ACHN (cell line): ENCODE measurements at places on chromosomes 7 and 10.
A peak's percentile ranks its signal among the peaks of the same experiment; 100 is the strongest.

DNA sequence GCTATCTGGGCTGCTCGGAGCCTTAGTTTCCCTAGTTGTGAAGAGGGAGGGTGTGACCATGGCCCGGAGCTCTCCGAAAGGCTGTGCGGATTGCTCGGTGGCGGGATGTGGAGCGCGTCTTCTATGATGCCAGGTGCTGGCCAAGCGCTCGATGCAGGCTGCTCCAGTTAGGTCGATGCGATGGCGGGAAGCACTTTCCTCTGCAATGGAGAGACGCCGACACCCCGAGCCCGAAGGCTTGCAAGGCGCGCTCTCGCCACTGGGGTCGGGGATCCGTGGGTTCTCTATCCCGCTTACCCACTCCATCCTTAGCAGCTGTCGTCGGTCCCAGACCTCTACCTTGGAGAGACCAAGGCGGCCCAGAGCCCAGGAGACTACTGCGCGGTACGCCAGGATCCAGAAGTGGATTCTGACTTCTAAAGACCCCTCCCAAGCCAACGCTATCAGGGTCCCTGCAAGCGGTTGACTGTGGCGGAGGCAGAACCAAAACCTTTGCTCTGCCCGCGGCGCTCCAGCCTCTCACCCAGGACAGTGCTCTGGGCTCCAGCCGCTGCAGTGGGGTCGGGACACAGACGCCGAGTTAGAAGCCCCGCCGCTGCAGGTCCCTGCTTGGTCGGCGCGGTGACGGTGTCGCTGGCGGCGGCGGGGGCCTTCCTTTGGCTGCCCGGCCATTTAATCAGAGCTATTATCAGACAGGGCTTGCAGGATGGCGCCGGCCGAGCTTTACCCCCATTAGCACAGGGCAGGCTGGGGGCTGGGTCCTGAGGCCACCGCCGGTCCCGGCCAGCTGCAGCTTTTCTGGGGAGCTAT, 7.8 kb upstream of the TBX20 start:
- DNase-seq = peak; percentile 34

DNA sequence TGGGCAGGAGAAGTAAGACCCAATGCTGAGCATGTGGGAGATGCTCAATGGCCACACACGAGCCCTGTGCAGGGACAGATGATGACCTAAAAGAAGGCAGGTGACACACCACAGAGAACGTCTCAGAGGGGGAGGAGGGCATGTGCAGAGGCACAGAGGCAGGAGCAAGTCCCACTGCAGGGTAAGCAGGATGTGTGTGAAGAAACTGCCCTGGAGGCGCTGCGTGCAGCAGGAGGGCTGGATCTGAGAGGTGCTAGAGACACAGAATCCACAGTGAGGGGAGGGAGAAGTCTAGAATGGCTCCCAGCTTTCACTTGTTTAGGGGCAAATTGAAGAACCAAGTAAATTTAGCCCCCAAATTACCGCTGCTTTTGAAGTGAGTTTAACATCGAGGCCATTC, 14.9 kb downstream of the DYDC2 start:
- DNase-seq = no peak

DNA sequence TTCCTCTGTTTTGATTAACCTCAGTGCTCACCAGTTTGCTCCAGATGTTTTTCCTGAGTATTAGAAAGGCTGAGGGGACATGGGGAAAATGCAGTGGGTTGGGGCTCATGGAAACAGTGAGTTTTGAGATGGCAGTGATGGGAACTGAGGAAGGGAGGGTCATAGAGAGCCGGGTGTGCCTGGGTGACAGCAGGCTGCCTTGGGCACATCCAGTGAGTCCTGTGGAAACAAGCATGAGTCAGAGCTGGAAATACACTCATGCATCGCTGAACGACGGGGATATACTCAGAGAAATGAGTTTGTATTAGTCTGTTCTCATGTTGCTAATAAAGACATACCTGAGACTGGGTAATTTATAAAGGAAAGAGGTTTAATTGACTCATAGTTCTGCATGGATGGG, 202.2 kb downstream of the TMEM178B start:
- peak; percentile 38 for DNase-seq

- DNase-seq = no peak
Measured at GRCh38 chr7:128448751-128449302, 6.9 kb upstream of the HILPDA start.

DNA sequence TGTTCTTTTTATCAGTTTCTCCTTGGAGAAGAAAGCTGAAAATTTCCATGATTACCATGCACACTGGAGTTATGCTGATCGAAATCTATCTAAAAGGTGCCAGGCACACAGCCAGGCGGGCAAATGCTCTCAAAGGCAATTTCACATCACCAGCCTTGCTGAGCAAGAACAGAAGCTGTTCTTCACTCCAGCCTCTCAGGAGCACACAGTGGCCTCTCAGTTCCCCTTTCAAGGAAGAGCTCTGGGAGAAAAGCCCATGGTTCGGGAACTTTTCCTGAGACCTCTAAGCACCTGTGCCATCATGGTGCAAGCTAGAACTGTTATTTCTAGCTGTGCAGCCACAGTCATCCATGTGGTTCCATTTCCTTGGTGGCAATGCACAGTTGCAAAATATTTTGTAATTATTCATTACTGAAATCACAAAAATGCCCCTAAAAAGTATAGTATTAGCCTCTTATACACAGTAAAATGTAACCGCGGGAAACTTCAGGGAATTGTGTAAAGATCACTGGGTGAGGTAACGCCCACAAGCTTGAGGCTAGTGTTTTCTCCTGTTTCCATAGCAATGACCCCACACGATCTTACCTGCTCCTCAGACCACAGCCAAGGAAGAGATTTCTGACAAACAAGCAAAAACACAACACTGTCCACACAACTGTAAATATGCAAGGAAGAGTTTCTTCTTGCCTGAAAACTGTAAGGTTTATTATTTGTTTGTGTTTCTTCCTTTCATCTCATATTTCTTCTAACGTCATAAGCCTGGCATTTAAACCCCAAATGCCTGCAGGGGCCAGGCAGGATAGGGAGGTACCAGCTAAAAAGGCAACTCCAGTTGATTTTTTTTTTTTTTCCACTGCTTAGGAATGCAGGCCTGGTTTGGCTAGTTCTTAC, 121.2 kb downstream of the FAM107B start:
- DNase-seq = peak; percentile 22

- no peak for DNase-seq
Measured at GRCh38 chr10:97336006-97336405, 1.5 kb upstream of the FRAT2 start.

DNA sequence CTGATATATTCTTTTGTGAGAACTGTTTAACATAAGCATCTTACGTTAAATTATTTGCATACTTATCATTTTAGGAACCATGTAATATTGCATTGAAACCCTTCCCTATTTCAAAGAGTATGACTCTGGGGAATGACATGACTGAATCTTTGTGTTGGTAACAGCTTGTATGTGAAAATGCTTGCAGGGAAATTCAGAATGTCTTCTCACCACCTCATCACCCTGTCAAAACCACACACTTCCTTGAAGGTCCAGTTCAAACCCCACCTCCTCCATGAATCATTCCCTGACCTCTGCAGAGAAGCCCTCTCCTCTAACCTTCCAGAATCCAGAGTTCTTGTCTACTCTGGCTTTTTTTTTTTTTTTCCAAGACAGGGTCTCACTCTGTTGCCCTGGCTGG, 26.3 kb upstream of the NKX2-3 start:
- no peak for DNase-seq

- no peak for DNase-seq
Measured at GRCh38 chr7:105196473-105196872, 182.5 kb downstream of the KMT2E start.

- DNase-seq = no peak
Measured at GRCh38 chr10:33570495-33570894, 236.0 kb upstream of the NRP1 start.

GRCh38 chr10:103350517-103351260, at the start of gene PCGF6:
PCGF6 (minus strand) TSS chr10:103351140; CDS start chr10:103351066, 74 bp downstream.
- peak; percentile 83 for DNase-seq

GRCh38 chr10:28217848-28218247, 85.0 kb downstream of the MPP7 start:
- DNase-seq = no peak

GRCh38 chr7:152511736-152512135, 75.9 kb upstream of the KMT2C start:
- no peak for DNase-seq

DNA sequence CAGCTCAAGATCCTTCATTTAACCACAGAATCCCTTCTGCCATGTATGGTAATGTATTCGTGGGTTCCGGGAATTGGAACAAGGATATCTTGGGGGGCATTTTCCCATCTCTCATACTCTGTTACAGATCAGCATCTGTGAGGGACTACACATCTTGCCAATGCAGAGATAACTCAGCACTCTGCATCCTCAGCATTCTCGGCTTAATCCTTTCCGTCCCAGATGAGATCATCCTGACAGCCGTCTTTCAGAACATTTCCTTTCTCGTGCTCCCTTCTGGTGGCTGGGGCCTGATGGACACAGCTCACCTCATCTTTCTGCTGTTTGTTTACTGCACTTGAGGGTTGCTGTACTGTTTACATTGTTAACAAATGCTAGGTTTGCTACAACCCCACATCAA, 25.3 kb downstream of the FKBP6 start:
- no peak for DNase-seq

- DNase-seq = no peak
Measured at GRCh38 chr10:67049988-67050387, 124.2 kb downstream of the LRRTM3 start.

DNA sequence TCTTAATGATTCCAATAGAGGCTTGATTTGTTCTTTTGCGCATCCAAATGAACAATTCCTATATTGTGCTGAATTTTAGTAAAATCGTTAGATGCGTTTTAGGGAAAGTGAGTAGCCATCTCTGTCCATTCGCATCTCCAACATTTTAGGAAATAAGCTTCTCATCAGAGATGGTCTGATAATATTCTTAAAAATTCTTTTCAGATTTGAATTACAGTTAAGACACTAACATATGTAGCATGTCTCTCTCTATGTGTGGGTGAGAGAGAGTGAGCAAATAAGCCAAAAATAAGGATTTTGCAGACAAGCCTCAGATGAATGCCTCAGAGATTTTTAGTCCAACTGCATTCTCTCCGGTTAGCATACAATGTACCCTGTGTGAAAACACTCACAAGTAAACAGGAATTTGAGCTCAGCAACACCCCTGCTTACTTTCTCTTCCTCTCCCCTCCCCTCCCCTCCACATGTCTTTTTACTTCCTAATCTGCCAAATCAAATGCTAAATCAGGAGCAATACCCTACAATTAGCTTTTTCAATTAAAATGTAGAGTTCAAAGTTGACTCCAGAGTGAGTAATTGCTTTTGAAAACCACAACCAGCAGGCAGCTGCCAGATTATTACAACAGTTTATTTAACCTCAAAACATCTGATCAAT, 354.4 kb downstream of the CRPPA start:
- no peak for DNase-seq

- no peak for DNase-seq
Measured at GRCh38 chr7:104386943-104387342, 58.5 kb downstream of the LHFPL3 start.

GRCh38 chr7:70857793-70858545, 274.0 kb upstream of the GALNT17 start:
- no peak for DNase-seq

DNA sequence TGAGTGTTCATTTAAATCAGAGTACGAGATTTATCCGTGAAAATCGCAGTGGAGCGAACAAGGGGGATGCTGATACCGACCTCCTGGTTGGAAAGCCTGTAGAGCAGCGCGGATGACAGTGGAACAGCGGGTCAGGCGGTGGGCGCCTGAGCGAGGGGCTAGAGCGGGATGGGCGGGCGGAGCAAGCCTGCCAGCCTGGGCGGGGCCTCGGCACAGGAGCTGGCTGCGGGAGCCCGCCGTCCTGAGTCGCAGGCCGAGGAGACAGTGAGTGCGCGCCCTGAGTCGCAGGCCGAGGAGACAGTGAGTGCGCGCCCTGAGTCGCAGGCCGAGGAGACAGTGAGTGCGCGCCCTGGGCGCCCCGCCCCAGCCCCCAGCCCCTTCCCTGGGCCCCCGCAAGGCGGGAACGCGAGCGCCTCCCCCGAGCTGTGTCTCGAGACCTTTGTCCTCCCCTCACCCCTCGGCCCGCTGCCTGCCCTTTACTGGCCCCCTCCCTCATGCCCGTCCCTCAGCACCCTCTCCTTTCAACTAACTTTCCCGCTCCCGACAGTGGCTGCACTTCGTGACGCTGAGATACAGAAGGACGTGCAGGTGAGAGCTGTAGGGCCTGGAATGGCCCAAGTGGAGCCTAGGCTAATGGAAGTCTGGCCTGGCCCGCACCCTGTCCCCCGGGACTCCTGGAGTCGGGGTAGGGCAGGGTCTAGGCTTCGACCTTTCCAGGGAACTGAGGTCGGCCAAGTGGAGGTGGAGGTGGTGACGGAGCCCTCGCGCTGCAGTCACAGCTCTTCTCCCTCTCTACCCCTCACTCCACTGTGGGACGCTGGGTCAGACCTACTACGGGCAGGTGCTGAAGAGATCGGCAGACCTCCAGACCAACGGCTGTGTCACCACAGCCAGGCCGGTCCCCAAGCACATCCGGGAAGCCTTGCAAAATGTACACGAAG, at the start of gene AS3MT:
AS3MT (plus strand) TSS at position 213 of the 941 bp plus-strand sequence; CDS start at position 336, 123 bp downstream.
- DNase-seq = peak; percentile 50

GRCh38 chr10:5404208-5405041, at the start of gene TUBAL3:
TUBAL3 (minus strand) TSS chr10:5404828; CDS start chr10:5404792, 36 bp downstream.
- DNase-seq = no peak

GRCh38 chr7:104039363-104039762, 49.9 kb upstream of the RELN start:
- DNase-seq = no peak

DNA sequence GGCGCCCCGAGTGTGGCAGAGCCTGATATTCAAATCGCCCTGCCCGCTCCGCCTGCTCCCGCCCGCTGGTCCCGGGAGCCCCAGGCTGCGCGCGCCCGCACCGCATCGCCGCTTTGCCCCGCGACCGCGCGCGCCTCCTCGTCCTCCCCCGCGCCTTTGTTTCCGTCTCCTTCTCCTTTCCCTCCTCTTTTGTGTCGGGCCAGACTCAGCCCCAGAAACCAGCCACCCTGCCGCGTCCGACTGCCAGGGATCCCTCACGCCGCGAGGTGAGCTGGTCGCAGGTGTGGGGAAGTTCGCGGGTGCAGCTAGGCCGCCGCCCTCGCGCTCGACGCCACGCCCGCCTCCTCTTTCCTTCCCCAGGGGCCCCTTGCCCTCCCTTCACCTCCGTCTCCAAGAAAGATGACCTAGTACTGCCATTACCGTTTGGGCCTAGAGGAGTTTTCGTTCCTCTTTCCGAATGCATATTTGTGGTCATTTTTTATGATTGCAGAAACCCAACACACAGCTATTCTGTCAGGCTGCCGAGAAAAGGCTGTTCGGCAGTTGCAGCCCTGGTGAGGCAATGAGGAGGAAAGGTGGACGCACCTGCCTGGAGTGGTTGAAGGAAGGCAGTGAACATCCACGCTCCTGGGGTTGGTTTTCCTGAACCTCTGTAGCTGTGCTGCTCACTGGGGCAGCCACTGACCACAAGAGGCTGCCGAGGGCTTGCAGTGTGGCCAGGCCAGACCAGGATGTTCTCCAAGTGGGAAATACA, 107.3 kb downstream of the SNX10 start:
- peak; percentile 84 for DNase-seq
